ENCODE measurements at places on chromosomes 1 and 21.

- no peak for DNase-seq
Observed at GRCh38 chr1:11942280-11942679, 7.8 kb downstream of the PLOD1 start.

DNA sequence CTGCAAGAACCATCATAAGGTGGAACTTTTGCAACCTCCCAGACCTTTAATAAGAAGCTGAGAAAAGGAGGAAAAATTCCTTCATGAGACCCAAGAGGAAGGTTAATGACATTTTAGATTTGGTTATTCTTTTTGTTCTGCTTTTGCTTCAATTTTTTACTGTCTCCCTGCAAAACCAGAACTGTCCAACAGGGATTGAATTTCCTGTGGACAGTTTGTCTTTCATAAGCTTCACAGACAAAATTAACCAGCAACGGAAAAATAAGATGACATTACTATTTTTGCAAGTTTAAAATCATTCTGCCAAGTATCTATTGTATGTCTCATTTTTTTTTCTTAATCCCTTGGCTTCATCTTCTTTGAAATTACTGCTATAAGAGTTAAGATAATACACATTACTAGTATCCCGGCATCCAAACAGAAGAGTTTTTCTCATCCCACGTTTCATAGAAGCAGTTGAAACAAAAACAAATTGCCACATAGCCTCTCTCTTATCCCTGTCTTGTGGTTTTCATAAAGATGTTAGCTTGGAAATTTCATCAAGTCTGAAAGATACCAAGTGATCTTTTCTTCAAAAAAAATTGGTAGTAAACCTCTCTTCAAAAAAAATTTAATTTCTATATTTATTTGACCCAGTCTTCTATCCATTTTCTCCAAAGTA, 465.3 kb upstream of the PTBP2 start:
- no peak for DNase-seq

DNA sequence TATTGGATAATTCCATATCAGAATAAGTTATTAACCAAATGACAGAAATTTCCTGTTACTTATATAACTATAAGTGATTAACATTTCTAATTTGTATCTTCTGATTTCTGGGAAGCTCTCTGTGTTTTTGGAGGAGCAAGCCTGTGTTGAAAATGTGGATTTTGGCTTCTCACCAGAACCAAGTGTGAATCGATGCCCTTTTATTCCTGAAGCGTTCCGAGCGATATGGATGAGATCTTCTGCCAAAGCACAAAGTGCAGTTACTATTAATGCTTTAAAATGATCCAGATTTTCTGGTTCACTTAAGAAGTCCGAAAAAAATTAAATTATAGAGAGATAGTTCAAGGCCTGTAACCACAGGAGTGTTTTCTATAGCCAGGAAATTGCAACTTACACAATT, 22.8 kb downstream of the ALG14 start:
- DNase-seq, result no peak

DNA sequence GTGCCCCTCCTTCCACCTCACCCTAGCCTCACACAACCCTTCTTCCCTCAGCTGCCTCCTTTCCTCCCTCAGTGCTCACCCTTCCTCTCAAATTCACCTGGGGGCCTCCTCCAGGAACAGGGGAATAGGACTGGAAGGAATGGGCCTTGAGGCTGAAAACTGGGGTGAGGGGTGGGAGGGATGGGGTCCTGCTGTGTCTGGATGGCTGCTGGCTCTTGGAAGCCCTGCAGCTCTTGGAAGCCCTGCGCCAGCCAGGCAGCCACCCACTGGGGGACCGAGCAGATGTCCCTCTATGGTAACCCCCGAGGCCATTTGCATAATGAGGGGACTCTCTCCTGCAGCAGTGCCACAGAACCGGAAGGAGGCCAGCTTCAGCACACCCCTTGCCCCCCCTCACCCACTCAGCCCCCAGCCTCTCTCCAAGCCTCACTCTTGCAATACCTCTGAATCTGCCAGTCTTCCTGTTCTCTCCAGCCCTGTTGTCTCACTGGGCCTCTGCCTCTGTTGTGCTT, 85.2 kb downstream of the KIRREL1 start:
- DNase-seq, result no peak

- DNase-seq, result no peak
Observed at GRCh38 chr1:70627910-70628309, 216.8 kb downstream of the CTH start.
